Spinal cord (tissue), 10 donors: ENCODE measurements at places on chromosomes 2 and 18. TPM values are rescaled to one million over a fixed set of nuclear protein-coding genes. Genes with fewer than 3 reads are reported as not detected.

GRCh38 chr2:84904717-84905174 lies 710 bp upstream of the TMSB10 start:
- no peak for DNase-seq

- no peak for DNase-seq
Measured at GRCh38 chr2:98583816-98584618, 24.3 kb downstream of the COA5 start.

GRCh38 chr2:173970516-173970924 lies 5.3 kb upstream of the SP3 start:
- DNase-seq, result no peak

- no peak for DNase-seq
Measured at GRCh38 chr2:121567957-121568409, 37.3 kb downstream of the RNU4ATAC start.

- DNase-seq, result no peak
Measured at GRCh38 chr2:94996305-94997100, 29.0 kb upstream of the MAL start.

GRCh38 chr18:48997985-48998831 lies 47.4 kb upstream of the SMAD7 start:
- no peak for DNase-seq

- no peak for DNase-seq
Measured at GRCh38 chr2:157809212-157809611, 66.9 kb downstream of the ACVR1 start.

DNA sequence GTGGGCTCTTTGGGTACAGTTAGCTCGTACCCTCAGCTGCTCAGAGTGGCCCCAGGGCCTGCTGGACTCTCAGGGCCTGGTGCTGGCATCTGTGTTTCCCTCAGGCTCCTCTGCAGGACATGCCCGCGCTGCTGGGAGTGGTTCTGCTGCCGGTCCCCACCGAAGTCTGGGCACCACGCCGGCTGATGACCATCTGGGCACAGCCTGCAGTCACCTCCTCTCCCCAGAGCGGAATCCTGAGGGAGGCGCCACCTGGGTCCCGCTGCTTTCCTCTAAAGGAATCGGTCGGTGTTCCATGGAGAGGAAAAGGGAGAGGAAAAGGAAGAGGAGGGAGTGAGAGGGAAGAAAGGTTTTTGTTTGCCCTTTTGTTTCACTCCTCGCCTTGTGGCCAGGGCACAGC lies 43.6 kb downstream of the MC2R start:
- no peak for DNase-seq

- no peak for DNase-seq
Measured at GRCh38 chr2:3670941-3671340, 12.9 kb downstream of the ALLC start.

The GALR1 gene
- 0.72 TPM for total RNA-seq

The MYO1B gene
- 67.6 TPM for total RNA-seq
